Activated CD4-positive, CD25-positive, alpha-beta regulatory T cell (primary cell): ENCODE measurements at places on chromosomes 16 and 17.

DNA sequence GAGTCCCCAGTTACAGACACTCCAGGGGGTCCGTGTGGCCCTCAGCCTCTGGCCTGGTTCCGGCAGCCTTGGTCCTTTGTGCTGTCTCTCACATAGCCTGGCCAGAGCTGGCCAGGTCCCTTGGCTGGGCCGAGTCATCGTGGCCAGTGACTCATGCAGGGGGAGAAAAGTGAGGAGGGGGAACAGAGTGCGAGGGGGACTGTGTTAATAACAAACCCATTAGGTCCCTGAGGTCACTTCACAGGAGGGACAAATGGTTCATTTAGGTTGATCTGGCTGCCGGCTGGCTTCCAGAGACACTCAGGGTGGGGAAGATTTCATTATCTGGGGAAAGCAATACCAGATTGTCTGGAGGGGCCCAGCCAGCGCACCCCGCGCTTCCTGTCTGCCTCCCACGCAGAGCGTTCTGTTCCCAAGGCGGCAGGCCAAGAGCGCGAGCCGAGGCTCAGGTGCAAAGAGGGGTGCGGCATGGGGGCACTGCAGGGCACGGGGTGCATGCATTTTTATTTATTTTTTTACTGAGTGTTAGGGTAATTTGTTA lies 223.1 kb downstream of the SEC14L1 start:
- no peak for DNase-seq

DNA sequence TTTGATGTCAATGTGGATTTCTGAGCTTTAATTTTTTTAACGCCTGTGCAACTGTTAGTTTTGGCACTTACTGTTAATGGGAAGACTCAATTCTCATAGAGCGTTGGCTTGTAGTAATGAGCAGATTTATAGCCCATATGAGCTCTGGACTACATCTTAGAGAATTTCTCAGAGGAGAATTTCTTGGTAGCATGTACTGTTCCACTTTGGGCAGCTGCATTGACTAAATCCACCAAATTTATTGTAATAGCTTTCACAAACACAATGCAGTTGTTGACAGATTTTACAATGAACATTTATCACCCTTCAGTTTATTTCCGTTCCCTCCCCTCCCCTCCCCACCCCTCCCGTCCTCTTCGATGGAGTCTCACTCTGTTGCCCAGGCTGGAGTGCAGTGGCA lies 193.9 kb downstream of the PRKCA start:
- DNase-seq = no peak

- DNase-seq = no peak
Measured at GRCh38 chr16:772959-773358, 12.4 kb downstream of the MSLN start.

- no peak for DNase-seq
Measured at GRCh38 chr16:65098916-65099315, 22.9 kb downstream of the CDH11 start.

GRCh38 chr17:66432411-66432957 lies 130.1 kb downstream of the PRKCA start:
- no peak for DNase-seq

DNA sequence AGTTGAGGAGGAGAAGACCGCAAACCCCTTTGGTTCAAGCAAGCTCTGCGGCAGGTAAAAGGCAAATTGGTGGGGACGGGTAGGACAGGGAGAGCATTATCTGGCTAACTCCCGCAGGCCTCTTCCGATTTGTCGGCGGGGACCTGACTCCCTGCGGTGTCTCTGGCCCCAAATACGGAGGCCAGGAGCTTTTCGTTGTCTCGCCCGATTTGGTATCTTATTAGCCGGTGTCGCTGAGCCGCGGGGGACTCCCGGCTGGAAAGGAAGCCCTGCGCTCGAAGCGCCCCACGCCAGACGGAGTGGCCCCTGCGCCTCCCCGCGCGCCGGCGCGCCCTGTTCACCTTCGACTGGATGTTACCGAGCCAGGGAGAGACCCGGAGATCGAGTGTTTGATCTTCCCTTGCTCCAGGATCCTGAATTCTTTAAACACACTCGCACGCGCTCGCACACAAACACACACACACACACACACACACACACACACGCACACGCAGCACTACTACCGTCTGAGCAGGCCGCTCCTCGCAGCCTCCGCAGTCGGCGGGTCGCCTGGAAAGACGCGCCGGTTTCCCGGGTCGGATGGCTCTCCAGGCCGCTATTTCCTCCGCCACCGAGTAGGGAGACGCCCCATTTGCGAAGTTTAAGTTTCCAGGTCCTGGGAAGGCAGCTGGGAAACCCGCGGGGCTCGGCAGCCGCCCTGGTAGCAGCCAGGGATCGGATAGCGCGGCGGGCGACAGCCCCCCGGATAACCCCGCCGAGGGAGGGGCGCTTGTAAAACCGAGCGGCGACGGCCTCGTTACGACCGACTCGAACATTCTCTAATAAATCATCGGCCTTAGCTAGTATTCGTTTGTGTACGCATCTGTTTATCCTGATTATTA lies 3.3 kb downstream of the PRAC1 start:
- no peak for DNase-seq
